ENCODE measurements at places on chromosomes 4 and X.

DNA sequence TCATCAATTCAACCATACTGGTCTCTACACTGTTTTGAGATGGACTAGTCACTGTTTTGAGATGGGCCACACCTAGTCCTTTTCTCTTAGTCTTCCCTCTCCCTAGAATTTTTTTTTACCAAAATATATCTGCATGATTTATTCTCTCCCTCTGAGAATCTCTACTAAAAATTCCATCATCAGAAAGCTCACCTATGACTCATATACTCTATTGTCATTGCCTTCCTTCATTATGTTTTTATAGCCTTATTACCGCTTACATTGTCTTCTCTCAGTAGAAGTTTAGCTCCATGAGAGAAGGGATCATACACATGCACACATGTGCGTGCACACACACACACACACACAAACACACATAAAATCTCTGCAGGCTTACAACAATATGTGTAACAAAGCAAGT is 303.6 kb downstream of the PCDH10 start:
- no peak for DNase-seq

DNA sequence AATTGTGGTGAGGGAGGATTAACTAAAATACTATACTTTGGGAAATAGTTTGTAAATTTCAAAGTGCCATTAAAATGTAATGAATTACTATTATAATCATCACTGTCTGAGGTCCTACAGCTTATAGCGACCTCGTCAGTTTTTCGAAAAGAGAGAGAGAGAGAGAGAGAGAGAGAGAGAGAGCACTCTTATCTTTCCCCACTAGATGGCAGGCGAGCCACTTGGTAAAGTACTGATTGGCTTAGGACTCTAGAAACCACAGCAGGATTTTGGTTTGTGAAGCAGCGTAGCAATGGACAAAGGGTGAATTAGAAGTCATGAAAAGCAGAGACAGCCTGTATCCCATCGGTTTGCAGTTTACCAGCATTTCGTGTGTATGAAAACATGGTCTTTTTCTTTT is 52.5 kb downstream of the LINC00632 start:
- DNase-seq, result no peak

- DNase-seq, result no peak
These were observed 21.6 kb upstream of the STIM2 start for GRCh38 chr4:26839016-26839415.

DNA sequence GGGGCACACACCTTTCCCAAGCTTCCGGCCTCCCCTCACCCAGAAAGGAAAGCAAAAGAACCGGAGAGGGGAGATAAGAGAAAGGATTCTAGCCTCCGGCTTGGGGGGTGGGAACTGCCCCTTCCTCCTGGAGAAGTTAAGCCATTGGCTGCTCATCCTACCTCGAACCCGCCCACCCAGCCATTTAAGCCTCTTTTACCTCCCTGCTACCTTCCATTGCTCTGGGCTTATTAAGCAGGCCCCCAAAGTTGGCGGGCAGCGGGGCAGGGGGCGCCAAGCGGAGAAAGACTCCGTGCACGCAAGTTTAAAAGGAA is 2.3 kb downstream of the MAML3 start:
- no peak for DNase-seq
